Large intestine (tissue), 12 donors: ENCODE measurements at places on chromosomes 16 and 17.
A peak's percentile ranks its signal among the peaks of the same experiment; 100 is the strongest.

DNA sequence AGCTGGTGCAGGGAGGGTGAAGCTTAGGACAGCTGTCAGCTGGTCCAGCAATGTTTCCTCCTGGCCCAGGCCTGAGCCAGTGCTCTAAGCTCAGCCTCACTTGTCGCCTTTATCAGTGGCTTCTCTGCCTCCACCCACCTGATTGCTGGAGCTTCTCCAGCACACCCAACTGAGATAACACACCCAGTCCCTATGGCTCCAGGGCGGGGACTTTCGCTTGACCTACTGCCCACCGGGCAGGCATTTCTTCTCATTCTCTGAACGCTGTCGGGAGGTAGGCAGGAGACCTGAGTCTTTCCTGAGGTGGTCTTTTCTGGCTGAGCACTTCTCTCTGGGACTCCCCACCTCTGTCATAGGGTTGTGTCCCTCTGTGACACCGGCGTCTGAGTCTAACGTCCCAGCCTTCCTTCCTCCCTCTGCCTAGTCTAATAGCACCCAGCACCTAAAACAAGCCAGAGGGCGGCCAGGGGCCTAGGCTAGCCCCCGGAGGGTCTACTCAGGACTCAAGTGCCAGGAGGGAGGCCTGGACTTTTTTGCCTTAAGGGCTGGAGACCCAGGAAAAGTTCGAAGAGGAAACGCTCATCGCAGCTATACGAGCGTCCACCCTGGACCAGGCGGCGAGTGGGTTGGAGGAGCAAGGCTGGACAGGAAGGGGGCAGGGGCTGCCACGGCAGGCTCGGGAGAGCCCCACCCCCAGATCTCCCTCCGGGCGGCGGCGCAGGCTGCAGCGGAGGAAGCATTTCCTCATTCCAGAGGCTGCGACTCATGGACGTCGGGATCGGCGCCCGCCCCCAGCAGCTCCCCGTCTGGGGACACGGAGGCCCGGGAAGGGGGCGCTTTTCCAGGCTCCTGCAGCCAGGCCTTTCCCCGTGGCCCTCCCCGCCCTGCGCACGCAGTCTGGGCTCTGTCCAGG lies 756 bp downstream of the TAX1BP3 start:
- H3K27ac ChIP-seq: peak overlapping the region; percentile 99
- peaks cover 36% of the 10 kb centered on the region for H3K36me3 ChIP-seq
- DNase-seq: peak; percentile 95
- peak overlapping the region; percentile 98 for H3K4me3 ChIP-seq

- no peaks in the 10 kb centered on the region for H3K27me3 ChIP-seq
- H3K4me3 ChIP-seq: no peak overlapping the region
- no peaks in the 10 kb centered on the region for H3K36me3 ChIP-seq
- no peaks in the 10 kb centered on the region for H3K4me1 ChIP-seq
These were observed 204.9 kb upstream of the CDH13 start for GRCh38 chr16:82421851-82422250.

DNA sequence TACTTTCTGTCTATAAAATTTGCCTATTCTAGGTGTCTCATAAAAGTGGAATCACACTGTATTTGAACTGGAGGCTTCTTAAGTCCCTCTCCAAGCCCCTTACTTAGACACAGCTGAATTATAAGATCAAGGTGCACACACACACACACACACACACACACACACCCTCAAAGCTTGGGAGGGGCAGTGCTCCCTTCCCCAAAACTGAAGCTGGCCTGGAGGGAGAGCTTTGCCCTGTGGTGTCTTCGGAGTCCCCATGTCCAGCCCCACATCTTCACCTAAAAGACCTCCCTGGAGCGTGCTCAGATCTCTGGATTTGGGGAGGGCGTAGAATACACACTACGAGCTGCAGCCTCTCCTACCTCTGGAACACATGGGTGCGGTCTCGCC lies 828 bp downstream of the EMP2 start:
- DNase-seq: no peak
- H3K36me3 ChIP-seq: no peaks in the 10 kb centered on the region
- peak overlapping the region; percentile 69 for H3K4me3 ChIP-seq
- peaks cover 14% of the 10 kb centered on the region for H3K4me1 ChIP-seq
- H3K27ac ChIP-seq: no peak overlapping the region

- no peak overlapping the region for H3K27ac ChIP-seq
- no peaks in the 10 kb centered on the region for H3K36me3 ChIP-seq
- peak overlapping the region; percentile 42 for H3K4me3 ChIP-seq
- peak; percentile 74 for DNase-seq
- peaks cover 7% of the 10 kb centered on the region for H3K4me1 ChIP-seq
These were observed 8.3 kb downstream of the HS3ST3B1 start for GRCh38 chr17:14308965-14309879.
